ENCODE measurements at places on chromosomes 4 and X. TPM values are rescaled to one million over a fixed set of nuclear protein-coding genes. Genes with fewer than 3 reads are reported as not detected.

GRCh38 chr4:44544158-44544557 is 95.5 kb upstream of the KCTD8 start:
- no peak for DNase-seq

GRCh38 chr4:11599064-11599463 is 170.4 kb upstream of the HS3ST1 start:
- no peak for DNase-seq

Gene ARHGAP36
- 522 TPM for polyA plus RNA-seq

GRCh38 chr4:183714626-183715025 is 55.5 kb downstream of the TRAPPC11 start:
- no peak for DNase-seq

GRCh38 chr4:118850488-118851173 is 14.7 kb upstream of the SEC24D start:
- no peak for DNase-seq

- no peak for DNase-seq
Observed at GRCh38 chr4:129264008-129264657, 168.2 kb downstream of the C4orf33 start.

DNA sequence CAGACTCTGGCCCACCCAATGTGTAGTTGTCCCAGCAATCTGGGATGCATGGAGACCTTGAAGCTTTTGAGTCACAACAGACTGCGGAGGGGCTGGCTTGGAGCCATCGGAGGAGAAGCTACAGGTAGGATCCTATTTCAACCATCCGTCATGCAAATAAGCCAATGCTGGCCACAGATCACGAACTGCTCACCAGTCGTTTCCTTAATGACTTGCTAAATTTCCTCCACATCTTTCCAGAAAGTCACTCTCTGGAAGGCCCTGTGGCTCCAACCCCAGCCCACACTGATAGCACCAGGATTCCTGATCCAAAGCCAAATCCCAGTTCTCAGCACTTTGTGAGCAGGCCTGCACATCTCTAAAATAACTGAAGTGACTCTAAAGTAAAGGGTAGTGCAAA is 321.3 kb downstream of the RAB28 start:
- DNase-seq: no peak

Data from hindlimb muscle (tissue), 1 donor.